ENCODE measurements at places on chromosomes 16 and 17.

- DNase-seq: no peak
These were observed 15.9 kb downstream of the TANC2 start for GRCh38 chr17:62981933-62982332.

GRCh38 chr16:73096510-73096909, 48.6 kb upstream of the ZFHX3 start:
- DNase-seq: no peak

DNA sequence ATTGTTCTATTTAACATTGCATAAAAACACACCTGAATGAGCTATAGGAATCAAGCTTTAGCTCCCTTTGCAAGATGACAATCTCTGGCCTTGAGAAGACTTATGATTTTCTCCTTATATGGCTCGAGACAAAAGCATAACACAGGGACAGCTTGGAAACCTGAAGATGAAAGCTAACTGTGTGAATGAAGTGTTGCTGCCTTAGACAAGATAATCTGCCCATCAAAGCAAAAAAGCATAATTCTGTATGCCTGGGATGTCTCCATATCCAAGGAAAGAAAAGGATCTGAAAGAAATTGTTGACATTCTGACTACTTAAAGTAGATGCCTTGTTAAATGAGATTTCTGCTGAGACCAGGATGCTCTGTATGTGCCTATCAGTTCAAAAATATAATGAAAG, 526.7 kb upstream of the TOM1L1 start:
- no peak for DNase-seq

GRCh38 chr17:81074875-81075274, 39.9 kb downstream of the BAIAP2 start:
- no peak for DNase-seq

DNA sequence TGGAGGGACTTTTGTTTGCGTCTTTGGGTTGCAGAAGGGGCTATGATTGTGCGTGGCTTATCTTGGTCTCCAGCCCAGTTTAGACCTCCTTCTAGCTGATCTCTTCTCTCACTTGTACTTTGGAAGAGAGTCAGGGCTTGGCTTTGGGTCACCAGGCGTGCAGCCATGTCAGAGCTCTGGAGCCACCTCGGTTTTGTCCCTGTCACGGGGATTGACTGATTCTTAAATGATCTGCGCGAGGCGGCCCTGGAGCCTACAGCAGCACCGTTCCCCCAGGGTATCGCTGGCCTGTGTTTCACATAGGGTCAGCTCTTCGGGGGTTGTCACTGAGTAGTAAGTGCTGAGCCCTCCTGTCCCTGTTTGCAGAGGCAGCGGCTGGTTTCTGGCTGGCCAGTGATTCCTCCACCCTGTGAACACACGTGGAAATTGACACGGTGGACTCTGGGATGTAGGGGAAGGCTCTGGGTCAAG, 209.8 kb upstream of the CHMP6 start:
- DNase-seq: no peak

- no peak for DNase-seq
These were observed 237.1 kb upstream of the DYNLRB2 start for GRCh38 chr16:80303691-80304090.

Measured in small intestine (tissue), 16 donors.